ENCODE measurements at places on chromosomes 1 and 21.
A peak's percentile ranks its signal among the peaks of the same experiment; 100 is the strongest.

- no peak for DNase-seq
Measured at GRCh38 chr1:234979296-234980279, 149.0 kb downstream of the TOMM20 start.

DNA sequence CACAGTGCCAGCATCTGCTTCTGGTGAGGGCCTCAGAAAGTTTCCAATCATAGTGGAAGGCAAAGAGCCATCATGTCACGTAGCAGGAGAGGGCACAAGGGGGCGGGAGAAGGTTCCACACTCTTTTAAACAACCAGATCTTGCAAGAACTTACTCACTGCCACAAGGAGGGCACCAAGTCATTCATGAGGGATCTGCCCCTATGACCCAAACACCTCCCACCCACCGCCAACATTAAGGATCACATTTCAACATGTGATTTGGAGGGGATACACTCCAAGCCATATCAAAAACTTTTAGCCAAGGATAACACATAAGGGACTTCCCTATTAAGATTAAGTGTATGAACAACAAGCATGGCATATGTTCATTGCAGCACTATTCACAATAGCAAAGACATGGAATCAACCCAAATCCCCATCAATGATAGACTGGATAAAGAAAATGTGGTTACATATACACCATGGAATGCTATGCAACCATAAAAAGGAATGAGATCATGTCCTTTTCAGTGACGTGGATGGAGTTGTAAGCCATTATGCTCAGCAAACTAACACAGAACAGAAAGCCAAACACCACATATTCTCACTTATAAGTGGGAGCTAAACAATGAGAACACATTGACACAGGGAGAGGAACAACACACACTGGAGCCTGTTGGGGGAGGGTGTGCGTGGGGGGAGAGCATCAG, 19.9 kb upstream of the SLC35F3 start:
- no peak for DNase-seq

DNA sequence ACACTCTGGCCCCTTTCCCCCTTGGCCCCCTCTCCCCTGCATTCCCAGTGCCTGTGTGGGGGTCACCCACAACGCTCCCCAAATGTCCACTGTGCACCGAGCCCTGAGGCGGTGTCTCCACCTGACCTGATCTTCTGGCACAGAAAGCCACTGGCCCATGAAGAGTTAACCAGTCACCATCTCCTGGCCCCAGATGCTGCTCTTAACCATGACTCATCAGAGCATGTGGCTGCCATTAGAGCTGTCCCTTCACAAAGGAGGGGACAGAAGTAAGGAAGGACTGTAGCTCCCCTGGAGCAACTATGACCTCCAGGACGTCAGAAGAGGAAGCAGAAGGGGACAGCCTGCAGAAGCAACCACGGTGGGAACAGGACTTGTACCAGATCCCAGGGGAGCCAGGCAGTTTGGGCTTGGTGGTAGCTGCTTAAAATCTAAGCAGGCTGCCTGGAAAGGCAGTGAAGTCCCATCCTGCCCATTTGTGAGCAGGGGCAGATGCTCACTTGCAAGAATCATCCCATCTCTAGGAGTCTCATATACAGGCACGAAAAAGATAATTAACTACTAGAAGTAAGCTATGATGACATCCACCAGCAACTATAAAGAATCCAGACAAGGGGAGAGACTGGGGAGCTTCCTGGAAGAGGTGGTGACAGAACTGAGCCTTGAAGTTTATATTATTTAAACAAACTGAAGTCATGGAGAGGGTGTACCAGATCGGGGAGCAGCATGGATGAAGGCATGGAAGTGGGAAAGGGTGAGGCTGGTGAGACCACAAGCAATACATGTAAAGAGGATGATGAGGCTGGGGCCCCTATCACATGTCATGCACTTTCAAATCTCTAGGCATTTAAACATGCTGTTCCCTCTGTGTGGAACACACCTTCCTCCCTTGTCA, 1.1 kb upstream of the TTC39A start:
- peak; percentile 56 for DNase-seq

- DNase-seq, result no peak
Measured at GRCh38 chr1:178999061-178999460, 26.6 kb upstream of the FAM20B start.

- no peak for DNase-seq
Measured at GRCh38 chr21:34621434-34622350, 6.8 kb upstream of the RCAN1 start.

DNA sequence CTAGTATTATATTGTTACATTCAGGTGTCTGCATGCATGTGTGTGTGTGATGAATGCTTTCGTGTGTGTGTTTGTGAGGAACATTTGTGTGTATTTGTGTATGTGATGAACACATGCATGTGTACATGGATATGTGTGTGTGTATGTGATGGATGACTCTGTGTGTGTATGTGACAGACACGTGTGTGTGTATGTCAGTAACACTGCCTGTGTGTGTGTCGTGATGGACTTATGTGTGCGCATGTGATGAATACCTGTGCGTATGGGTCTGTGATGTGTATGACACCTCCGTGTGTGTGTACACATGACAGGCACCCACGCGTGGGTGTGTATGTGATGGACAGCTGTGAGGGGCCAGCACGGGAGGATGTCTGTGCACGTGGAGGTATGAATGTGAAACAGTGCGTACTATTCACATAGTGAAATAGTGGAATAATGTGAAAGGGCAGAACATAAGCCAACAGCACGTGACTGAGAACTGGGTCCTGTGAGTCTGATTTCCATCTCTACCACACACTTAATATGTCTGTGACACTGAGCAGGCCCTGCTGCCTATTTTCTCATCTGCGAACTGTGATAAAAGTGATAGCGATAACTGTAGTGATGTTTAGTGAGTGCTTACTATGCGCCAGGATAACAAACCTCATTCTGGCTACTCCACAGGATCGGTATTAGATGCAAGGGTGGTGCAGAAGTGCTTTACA, 41.8 kb upstream of the CSF3R start:
- DNase-seq, result no peak

DNA sequence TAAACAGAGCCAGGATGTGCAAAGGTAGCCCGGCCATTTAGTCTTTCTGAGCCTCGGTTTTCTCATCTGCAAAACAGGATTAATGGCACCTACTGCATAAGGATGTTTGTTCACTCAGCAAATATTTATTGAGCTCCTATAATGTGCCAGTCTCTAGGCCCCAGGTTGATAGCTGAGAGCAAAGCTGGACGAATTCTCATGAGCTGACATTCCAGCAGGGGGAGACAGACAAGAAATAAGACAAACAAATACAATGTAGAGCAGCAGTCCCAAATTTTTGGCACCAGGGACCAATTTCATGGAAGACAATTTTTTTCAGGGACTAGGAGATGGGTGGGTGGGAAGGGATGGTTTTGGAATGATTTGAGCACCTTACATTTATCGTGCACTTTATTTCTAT, 74.3 kb upstream of the PAX7 start:
- peak; percentile 60 for DNase-seq

GRCh38 chr21:38933731-38934130, 128.0 kb downstream of the ETS2 start:
- no peak for DNase-seq

DNA sequence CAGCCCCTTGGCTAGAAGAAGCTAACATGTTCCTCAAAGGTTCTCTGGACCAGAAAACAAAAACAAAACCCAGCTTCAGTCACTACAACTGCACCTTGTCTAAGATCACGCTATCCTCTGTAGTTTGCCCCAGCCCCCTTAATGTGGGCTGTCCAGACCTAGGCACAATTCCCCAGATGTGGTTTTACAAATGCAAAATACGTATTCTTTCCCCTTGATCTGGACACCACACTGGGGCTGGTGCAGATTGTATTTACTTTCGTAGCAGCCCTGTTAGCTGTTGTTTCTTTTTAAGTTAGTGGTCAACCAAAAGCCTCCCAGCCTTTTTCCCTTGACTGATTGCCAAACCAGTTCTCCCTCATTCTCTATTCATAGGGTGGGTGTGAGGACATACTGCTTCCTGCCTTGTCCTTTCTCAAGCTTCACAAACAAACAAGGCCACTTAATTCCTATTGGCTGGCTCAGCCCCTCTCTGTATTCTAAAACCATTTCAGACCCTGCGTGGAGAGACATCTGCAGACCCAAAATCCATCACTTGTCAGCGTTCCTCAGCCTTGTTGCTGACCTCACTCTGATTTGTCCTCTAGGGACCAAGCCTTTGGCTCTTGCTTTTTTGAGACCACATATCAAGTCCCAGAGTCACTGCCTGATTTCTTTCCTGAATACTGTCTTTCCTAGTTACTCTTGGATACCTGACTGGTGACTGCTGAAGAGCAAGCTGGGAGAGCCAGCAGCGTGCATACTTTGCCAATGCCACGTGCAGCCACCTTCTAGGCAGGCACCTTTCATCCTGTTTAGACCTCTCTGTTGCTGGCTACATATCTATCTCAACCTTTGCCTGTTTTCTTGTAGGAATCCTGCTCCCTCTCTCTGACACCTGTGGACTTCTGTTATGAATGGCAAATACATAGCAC, 96.4 kb upstream of the RAB3GAP2 start:
- no peak for DNase-seq

DNA sequence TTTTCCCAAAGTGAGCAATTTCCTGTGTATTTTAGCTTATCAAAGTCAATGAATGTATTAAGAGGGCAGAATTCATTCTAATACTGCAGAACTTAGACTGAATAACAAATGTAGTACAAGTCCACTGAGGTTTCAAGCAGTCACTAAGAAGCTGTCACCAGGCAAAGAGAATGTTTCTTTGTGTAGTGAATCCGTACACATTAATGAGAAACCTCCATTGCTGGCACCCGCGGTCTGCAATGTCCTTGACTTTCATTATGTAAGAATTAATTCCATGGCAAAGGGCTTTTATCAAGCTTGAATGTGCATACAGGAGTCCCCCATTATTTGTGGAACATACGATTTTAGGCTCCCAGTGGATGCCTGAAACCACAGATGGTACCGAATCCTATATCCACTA, 719.5 kb upstream of the TMPRSS15 start:
- DNase-seq, result no peak

DNA sequence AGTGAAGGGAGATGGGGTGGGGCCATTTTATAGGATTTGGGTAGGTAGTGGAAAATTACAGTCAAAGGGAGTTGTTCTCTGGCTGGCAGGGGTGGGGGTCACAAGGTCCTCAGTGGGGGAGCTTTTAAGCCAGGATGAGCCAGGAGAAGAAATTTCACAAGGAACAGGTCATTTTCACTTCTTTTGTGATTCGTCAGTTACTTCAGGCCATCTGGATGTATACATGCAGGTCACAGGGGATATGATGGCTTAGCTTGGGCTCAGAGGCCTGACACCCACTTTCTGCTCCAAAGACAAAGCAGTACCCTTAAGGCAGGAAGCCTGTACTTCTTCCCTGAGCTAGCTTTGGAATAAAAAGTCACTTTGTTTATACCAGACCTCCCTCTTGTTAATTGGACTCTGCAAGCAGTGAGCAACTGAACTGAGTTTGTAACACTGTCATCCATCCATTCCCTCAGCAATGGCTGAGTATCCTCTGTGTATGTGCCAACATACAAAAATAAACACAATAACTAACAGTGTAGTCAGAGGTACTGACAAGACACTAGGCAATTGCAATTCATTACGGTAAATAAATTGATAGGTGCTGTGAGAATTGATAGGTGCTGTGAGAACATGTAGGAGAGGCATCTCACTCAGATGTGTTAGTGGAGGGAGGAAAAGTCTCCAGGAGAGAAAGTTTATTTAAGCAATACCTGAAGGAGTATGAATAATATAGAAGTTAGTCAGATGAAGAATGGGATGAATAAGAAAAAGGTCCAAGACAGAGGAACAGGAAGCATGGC, 14.7 kb upstream of the RGS2 start:
- DNase-seq, result no peak

DNA sequence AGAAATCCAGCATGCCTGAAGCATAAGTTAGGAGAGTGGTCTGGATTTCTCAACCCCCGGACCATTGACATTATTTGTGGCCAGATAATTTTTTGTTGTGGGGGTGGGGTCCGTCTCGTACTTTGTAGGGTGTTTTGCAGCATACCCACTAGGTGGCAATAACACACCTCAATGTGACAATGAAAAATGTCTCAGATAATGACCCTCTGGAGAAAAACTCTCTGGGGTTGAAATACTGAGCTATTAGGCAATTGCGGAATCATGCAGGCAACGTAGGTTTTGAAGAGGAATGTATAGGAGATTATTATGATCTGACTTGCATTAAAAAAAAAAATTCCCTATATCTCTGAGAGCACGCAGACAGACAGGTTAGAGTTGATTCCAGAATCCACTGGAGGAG, 25.3 kb upstream of the RRP15 start:
- no peak for DNase-seq
